ENCODE measurements at places on chromosomes 4 and X.
A peak's percentile ranks its signal among the peaks of the same experiment; 100 is the strongest.

- no peak for DNase-seq
These were observed 20.2 kb downstream of the TMEM31 start for GRCh38 chrX:103730796-103731493.

GRCh38 chr4:76665153-76665552 lies 230.1 kb downstream of the SHROOM3 start:
- DNase-seq, result no peak

GRCh38 chr4:156968479-156968984 lies 3.1 kb downstream of the PDGFC start:
- peak; percentile 72 for DNase-seq

DNA sequence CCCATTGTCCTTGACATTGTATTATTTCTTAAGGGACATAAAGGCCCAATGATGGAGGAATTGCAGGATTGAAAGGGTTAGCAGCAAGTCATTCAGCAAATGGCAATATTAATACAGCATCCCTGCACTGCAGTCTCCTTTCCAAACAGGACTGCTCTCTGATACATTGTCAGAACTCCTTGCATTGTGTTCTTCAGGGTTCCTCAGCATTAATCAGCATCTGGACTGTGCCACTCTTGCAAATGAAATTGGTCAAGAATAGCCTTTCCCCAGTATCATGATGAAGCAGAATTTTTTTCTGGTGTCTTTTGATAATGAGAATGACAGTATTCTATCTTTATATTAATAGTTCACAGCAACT lies 272.6 kb upstream of the HAND2 start:
- no peak for DNase-seq

GRCh38 chr4:111992351-111993168 lies 152.7 kb upstream of the FAM241A start:
- DNase-seq, result no peak

- DNase-seq, result no peak
These were observed 102.6 kb upstream of the TENT5D start for GRCh38 chrX:80317646-80318045.

- no peak for DNase-seq
These were observed 33.2 kb downstream of the HTT start for GRCh38 chr4:3107691-3108121.

DNA sequence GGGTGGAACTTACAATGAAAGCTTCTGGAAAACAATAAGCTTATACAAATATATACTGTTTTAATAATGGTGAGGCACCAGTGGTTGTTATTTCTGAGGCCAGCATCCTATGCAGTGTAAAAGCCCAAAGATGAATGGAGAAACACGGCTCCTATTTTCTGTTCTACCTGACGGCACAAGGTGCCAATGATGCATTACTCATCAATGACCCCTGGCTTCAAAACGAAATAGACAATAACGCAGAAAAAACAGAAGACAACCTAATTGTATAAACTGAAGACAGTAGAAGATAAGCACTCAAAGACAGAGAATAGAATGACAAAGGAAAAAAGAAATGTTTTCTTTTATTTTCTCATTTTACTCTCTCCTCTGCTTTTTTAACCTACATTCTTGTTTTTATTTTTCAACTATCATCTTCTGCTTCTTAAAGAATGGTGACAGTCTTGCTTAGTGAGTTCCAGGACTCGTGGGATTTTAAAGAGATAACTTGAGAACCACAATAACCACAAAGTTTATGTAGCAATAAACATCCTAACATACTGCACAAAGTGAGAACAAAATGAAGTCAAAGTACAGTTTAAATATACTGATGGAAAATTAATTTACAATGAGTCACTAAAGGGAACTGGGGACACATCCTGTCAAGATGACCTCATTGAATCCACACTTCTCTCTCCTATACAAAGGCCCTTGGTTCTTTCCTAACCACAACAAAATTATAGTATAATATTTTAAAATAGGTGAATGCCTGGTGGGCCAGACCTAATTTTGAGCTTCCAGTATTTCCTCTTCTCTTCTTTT lies 169.8 kb downstream of the BTC start:
- DNase-seq, result no peak

DNA sequence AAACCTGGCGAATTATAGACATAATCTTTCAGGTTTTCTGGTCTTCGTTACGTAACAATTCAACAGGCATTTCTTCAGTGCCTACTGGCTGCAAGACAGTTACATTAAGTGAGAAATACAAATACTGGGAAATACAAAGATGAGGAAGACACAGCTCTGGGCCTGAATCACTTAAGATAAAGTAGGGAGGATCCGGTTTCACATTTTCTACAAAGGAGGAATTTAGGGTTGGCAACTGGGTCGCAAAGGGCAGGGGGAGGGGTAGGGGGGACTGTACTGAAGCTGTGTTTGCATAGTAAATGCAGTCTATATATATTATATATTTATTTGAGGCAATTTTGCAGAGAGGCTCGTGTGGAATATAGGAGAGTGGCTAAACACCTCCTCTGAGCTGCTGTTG lies 107.4 kb downstream of the MAML3 start:
- no peak for DNase-seq

- no peak for DNase-seq
These were observed 25.5 kb downstream of the TBC1D19 start for GRCh38 chr4:26609391-26609790.

DNA sequence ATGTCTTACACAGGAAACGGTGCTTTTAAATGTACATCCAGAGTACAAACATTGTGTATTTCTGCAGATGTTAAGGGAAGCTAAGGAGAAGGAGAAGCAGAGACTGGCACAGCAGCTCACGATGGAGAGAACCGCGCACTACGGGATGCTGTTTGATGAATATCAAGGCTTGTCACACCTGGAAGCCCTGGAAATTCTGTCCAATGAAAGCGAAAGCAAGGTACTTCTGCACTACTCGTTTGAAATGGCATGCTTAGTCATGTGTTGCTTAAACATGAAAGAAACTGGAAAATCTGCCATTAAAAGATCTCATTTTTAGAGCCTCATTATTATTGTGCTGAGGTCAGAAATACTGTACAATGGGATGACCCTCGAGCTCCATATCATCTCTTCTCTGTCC lies 47.2 kb downstream of the FAM114A1 start:
- peak; percentile 11 for DNase-seq

DNA sequence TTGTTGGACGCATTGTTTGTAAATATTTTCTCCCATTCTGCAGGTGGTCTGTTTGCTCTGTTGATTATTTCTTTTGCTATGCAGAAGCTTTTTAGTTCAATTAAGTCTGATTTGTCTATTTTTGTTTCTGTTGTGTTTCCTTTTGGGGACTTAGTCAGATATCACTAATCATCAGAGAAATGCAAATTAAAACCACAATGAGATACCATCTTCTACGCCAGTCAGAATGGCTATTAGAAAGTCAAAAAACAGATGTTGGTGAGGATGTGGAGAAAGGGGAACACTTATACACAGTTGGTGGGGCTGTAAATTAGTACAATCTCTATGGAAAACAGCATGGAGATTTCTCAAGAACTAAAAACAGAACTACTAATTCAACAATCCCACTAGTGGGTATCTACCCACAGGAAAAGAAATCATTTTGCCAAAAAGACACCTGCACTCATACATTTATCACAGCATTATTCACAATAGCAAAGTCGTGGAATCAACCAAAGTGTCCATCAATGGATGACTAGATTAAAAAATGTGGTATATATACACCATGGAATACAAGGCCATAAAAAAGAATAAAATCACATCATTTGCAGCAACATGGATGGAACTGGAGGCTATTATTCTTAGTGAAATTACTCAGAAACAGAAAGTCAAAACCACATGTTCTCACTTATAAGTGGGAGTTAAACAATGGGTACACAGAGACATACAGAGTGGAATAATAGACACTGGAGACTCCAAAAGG lies 8.1 kb downstream of the COQ2 start:
- DNase-seq, result peak; percentile 72

- DNase-seq, result no peak
These were observed 24.3 kb downstream of the PDE5A start for GRCh38 chr4:119604266-119604665.

- DNase-seq, result no peak
These were observed at the start of gene NKX3-2 for GRCh38 chr4:13543839-13544605. NKX3-2 (minus strand) TSS chr4:13544508; CDS start chr4:13544414, 94 bp downstream.

DNA sequence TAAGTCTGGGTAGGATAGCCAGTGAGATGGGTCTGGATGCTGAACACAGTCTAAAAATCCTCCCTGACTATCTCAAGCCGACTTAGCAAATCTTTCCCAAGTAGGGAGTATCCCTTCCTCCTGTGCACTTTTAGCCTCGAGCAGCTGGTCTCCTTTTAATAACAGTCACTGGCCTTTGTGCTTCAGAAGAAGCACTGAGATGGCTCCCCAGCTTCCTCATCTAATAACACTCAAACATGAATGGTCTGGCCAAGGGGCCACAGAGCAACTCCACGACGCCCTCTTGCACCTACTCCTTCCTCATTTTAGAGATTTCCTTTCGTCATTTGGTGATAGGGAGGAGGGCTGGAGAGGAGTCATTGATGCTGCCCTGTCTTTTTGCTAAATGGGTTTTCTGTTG lies 78.8 kb upstream of the TMEM150C start:
- no peak for DNase-seq

- peak; percentile 3 for DNase-seq
These were observed 241.4 kb upstream of the EPHA5 start for GRCh38 chr4:65911720-65912119.

- no peak for DNase-seq
These were observed 82.0 kb downstream of the TMEM156 start for GRCh38 chr4:38950159-38950558.

- DNase-seq, result no peak
These were observed 52.5 kb downstream of the VGLL1 start for GRCh38 chrX:136584545-136584944.

DNA sequence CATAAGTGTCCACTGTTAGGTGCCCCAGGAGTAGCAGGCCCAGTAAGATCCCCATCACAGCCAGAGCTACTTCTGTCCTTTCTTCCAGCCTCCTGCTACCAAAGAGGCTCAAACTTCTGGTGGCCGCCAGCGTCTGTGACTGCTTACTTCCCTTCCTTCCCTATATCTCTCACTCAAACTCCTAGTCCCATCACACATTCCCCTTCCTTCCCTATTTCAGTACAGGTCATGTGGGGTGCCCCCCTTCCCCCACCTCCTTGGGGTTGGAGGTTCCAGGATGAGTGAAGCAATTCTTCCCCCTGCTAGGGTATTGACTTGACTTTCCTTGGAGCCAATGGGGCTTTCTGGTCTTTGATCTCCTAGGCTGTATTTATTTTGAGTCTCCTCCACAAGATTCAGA lies at the start of gene VSIG4:
Gene VSIG4 (minus strand): TSS at position 137 of the 400 bp plus-strand sequence. CDS start 82 bp downstream, at position 55.
- DNase-seq, result no peak

DNA sequence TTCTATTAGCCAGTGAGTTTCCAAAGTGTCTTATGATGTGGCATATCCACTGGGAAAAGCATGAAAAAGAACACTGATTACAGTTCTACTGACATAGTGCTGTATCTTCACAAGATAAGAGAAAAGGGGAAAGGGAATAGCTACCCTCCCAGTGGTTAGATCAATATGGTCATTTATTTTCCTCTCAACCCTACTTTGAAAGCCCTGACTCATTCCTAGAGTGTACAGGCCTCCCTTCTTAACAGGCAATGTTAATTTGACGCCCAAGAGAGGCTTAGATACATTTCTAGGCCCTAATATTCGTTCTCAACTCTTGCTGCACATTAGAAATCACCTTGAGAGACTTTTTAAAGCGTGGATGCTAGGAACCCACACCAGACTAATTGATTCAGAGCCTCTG lies 20.4 kb upstream of the BRS3 start:
- DNase-seq, result no peak

GRCh38 chr4:37594099-37594498 lies 92.1 kb downstream of the RELL1 start:
- DNase-seq, result no peak

GRCh38 chr4:184383497-184384055 lies 90.8 kb downstream of the IRF2 start:
- DNase-seq, result no peak

DNA sequence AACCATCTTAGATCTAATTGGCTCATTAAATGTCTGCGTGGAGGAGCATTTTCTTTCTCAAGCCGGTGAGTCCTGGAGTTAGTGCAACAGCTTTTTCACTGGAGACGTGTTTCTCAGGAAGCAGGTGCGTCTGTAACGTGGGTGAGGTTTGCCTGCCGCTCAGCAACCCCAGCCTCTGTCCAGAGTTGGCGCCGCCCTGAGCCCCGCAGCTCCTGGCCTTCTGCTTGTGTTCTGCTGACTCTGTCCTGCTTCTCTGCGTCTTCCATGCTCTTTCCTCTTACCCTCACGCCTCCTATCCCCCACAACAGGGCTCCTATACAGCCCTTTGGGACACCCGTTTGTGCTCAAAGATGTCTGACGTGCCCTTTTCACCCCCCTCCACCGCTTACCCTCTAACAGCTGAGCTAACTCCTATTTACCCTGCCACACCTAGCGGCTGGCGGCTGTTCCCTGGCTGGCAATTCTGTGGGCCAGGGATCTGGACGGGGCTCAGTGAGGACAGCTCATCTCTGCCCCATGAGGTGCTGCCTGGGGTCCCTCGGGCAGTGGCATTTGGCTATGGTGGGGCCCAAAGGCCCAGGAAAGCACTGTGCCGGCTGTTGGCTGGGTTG lies 18.8 kb downstream of the DOK7 start:
- no peak for DNase-seq

GRCh38 chrX:39195156-39195555 lies 393.9 kb downstream of the MID1IP1 start:
- DNase-seq, result no peak

GRCh38 chrX:125757794-125758564 lies 408.1 kb downstream of the DCAF12L2 start:
- DNase-seq, result no peak

DNA sequence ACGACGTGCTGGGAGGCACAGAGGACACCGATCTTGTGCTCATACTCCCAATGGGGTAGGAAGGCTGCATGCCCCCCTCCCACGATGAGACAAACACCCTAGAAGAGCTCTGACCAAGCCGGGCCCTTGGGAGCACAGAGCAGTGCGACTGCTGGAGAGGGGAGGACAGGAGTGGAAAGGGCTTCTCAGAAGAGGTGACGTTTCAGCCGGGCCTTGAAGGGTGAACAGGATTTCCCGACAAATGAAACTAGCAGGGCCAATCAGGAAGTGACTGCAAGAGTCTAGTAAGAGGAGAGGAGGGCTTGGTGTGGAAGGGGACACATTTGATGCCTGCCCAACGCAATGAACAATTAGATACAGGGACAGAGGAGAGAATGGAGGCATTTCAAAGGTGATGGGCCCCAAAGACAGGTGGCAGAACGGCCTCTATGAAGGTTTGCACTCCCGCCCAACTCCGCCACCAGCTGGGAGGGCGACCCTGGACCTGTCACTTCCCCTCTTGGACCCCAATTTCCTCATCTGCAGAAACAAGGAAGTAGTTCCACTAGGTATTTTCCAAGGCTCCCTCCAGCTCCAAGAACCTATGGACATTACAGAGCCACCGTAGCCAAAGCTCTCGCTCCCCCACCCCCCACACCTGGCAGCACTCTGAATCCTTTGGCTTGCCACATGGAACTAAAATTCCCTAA lies 3.9 kb downstream of the HCFC1 start:
- DNase-seq, result no peak

- no peak for DNase-seq
These were observed 96.7 kb downstream of the CORIN start for GRCh38 chr4:47741200-47741599.

GRCh38 chr4:113435893-113436292 lies 325.6 kb downstream of the CAMK2D start:
- no peak for DNase-seq
